ENCODE measurements at places on chromosomes 13 and 19.
A peak's percentile ranks its signal among the peaks of the same experiment; 100 is the strongest.

GRCh38 chr19:7307590-7308218 is 13.5 kb upstream of the INSR start:
- no peak for DNase-seq

- no peak for DNase-seq
Observed at GRCh38 chr13:50543782-50544181, 299.7 kb downstream of the DLEU7 start.

DNA sequence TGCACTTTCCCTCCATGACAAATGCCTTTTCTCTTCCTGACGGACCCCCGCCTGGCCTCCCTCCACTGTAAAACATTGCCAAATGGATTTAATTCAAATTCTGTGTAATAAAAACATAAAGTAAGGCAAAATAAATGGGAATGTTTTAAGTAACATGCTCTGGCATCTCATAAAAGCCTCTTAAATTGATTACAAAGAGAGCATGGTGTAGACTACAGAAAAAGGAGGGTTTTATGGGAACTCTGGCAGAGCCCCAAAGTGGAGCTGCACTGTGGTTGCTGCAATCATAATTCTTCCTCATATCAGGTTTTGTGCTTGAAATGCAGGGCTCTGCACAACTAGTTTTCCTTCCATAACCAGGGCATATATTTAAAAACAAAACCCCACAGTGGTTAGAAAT is 44.3 kb upstream of the SIAH3 start:
- DNase-seq = no peak

DNA sequence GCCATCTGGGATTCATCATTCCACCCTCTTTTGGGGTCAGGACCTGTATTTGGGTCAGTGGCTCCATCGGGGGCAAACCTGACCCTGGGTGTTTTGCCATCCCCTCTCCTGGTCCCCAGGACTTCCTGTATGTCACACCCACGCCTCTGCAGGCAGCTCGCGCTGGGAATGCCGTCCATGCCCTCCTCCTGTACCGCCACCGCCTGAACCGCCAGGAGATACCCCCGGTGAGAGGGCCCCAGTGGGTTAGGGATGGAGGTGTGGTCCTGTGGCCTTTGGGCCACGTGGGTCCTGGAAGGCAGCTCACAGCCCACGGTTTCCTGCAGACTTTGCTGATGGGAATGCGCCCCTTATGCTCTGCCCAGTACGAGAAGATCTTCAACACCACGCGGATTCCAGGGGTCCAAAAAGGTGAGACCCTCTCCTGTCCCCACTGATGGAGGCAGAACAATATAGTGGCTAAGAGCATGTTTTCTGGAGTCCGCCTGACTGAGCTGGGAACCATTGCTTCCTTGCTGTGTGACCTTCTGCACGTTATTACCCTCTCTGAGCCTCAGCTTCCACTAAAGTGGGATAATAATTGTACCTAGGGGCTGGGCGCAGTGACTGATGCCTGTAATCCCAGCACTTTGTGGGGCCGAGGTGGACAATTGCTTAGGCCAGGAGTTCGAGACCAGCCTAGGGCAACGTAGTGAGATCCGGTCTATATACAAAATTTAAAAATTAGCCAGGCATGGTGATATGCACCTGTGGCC is 14.1 kb downstream of the CPT1C start:
- no peak for DNase-seq

GRCh38 chr13:19382111-19382510 is 179.2 kb downstream of the TPTE2 start:
- DNase-seq = no peak

- no peak for DNase-seq
Observed at GRCh38 chr13:34502011-34502410, 440.1 kb upstream of the NBEA start.

GRCh38 chr13:86788616-86789015 is 882.6 kb upstream of the SLITRK5 start:
- no peak for DNase-seq

- DNase-seq = no peak
Observed at GRCh38 chr19:1811942-1812425, at the start of gene ATP8B3. TSS of gene ATP8B3 (minus strand) at chr19:1812276. CDS start at chr19:1811736, 540 bp downstream.

DNA sequence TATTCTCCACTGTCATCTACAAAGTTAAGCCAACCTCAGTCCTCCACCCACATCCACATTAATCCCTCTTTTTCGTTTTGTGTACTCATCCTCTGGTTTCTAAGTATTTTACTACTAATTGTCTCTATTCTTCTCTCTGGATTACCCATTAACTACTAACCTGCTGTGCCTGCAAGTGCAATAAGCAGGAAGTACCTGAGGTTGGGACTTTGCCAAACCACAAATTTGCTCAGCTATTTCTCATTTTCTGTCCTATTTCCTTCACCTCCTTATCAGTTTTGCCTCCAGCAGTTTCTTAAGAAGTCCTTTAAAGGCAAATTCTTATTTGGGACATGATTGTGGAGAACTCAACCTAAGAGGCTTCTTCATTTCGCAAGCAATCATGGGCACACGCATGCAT is 1708.9 kb downstream of the SLITRK5 start:
- no peak for DNase-seq

DNA sequence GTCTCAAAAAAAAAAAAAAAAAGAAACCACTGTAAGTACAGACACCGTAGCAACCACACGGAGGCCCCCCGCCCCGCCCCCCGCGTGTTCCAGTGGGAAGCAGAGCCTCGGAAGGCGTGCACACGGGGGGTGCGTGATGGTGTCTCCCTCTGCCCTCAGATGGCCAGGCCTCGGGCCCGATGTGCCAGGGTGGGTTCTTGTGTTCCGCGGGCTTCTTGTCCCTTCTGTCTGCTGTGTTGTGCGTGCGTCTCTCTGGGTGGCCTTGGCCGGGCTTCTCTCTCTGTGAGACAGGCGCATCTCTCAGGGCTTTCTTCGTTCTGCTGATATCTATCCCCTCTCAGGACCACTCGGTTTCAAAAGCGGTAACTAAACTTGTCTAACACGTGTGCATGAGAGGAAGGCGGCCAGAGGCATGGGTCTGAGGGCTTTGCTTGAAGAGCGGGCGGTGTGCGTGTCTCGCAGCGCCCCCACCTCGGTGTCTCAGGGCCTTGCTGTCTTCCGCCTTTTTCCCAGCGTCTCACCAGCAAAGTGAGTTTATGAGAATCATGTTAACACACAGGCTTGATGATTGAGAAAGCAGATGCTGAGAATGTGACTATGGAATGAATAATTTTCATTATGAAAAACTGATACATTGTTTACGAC is 12.6 kb downstream of the ATP11A start:
- no peak for DNase-seq

DNA sequence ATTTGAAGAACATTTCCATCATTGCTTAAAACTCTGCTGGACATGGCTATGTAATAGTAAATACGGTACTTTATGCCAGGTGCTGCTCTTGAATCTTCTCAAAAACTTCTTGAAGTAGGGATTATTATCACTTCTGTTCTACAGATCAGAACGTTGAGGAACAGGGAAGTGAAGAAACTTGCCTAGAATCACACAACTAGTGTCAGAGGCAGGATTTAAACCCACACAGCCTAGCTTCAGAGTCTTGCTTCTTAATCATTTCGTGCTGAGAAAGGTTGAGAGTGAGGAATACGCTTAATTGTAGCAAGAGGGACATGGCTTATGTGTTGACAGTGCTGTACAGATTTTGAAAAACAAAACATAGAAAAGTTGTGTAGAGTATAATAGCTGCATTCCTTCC is 13.5 kb downstream of the TM9SF2 start:
- DNase-seq = no peak

GRCh38 chr13:20035130-20035529 is 76.6 kb downstream of the ZMYM2 start:
- no peak for DNase-seq

DNA sequence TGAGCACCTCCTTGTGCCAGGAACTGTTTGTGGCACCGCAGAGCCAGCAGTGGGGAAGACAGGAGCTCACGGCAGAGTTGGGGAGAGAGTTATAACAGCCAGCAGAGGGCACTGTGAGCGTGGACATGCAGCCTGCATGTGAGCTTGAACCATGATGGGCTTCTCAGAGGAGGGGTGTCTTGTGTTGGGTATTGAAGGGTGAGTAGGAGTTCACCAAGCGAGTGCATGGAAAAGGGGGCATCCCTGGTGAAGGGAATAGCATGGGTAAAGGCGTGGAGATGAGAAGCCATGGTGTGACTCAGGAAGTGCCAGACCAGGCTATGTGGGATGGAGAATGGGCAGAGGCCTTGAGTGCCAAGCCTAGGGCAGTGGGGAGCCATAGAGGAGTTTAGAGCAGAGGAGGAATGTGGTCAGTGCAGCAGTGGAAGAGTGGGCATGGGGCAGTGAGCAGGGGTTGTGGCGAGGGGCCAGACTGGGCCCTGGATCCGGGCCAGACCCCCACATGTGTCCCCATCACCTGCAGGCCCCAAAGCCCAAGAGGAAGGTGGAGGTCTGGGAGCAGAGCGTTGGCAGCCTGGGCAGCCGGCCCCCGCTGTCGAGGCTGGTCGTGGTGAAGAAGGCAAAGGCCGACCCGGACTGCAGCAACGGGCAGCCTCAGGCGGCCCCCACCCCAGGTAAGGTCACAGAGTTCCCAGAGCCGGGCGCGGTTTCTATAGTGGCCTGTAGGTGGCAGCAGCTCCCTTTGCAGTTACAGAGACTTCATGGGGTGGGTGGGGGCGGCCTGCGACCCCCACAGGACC is 11.8 kb upstream of the SHD start:
- DNase-seq = peak; percentile 70

- no peak for DNase-seq
Observed at GRCh38 chr13:87052731-87053130, 618.4 kb upstream of the SLITRK5 start.

- no peak for DNase-seq
Observed at GRCh38 chr13:106418556-106418955, 116.9 kb downstream of the EFNB2 start.

DNA sequence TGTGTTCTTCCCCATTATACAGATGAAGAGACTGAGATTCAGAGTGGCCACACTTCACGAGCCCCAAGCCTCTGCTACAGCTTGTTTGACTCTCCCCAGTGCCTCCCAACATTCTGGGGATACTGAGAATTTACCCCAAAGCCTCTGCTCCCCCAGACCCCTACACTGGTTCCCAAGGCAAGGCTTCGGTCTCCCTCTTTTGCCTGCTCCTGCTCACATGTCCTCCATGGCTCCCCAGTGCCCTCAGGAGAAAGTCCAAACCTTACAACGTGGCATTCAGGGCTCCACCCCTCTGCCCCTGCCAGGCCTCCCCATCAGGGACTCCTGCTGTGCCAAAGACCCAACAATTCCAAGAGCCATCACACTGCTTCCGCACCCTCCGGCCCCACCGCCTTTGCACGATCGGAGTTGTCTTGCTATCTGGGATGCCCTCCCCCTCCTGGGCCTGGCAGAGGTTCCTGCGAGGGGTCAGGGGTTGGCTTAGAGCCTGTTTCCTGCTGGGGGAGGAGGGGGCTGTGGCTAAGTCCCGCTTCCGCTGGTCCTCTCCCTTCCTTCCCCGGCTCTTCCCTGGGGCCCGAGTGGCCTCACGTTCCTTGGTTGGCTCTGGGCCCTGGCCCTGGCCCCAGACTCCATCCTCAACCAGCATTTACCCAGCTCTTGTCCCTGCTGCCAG is 15.4 kb downstream of the GTPBP3 start:
- DNase-seq = peak; percentile 76

- DNase-seq = no peak
Observed at GRCh38 chr19:17455308-17456123, 5.2 kb downstream of the NXNL1 start.

- no peak for DNase-seq
Observed at GRCh38 chr19:30871979-30872378, 477.3 kb downstream of the TSHZ3 start.

DNA sequence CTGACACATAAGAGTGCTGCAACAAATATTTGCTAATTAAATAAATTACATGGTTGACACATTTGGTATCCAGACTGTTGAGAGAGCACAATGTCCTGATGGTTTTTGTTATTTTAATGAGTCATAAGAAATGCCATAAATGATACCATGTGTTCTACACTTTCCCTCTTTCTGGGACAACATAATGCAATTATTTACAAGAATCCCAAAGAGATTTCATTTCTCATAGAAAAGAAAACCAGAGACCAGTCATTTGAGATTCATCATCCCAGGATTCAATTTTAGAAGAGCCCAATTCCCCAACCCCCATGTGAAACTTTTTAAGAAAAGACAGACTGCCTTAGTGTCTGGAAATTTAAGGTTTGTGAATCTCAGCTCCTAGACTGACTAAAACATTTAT is 399.6 kb downstream of the DCT start:
- DNase-seq = no peak

DNA sequence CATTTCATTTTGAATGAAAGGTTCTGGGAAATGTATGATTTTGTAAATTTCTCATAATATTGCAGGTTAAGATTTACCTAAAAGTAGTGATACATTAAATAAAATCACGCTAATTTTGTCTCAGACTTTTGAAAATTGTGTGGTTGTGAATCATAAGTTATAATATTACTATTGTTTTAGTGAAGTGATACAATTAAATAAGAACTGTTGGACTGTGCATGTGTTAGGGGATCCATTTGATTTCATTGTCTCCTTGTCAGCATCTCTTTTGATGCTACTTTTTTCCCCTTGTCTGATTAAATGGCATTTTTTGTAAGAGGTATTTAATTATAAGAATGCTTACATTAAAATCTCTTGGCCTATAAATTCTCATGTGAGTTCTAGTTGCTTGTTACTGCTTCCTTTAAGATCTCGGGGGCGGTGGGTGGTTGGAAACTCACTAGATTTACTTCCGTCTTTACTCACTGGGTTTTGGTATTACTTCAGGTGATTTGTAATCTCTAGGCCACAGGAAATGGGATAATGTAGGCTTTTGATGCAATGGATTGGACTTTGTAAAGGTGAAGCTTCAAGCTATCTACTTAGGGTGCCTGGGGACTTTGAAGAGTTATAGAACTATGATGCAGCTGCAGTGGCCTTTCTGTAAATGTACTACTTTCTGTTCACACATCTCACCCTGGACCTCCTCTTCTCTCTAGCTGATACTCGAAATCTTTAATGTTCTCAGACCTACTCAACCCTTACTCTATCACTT is 66.5 kb downstream of the PAN3 start:
- no peak for DNase-seq

DNA sequence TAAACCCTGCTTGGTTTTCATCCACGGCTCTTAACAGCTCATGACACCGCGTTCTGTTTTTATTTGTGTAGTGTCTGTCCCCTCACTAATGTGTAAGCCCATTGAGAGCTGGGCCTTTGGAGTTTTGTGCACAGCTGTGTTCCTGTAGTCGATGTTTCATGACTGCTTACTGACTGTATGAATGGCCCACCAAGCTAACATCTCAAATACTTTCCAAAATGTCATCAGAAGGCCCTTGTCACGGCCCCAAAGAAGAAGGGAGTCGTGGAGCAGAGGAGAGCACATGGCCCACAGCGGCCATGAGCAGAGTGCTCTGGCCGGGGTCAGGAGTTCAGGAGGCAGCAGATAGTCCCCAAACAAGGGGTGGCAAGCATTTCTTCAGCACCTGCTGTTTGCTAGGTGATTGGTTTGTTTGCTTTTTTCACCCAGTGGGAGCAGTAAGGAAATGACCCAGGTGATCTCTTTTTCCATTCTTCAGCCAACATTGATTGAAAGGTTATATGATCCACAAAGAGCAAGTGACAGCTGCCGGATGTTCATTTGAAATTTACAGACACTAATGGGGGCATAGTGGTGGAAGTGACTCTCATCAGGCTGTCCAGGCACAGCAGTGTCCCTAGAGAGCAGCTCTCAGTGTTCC is 315.2 kb downstream of the ATP8A2 start:
- DNase-seq = no peak
